ENCODE measurements at places on chromosomes 12 and 14. TPM values are rescaled to one million over a fixed set of nuclear protein-coding genes. Genes with fewer than 3 reads are reported as not detected.

GRCh38 chr14:52442166-52442565 lies 110.1 kb downstream of the TXNDC16 start:
- no peak for DNase-seq

GRCh38 chr14:46306267-46306666 lies 345.3 kb downstream of the RPL10L start:
- DNase-seq = no peak

GRCh38 chr12:15699886-15700285 lies 89.3 kb downstream of the EPS8 start:
- no peak for DNase-seq

GRCh38 chr14:101823511-101824120 lies 62.1 kb downstream of the PPP2R5C start:
- no peak for DNase-seq

GRCh38 chr12:42278128-42278510 lies 40.1 kb upstream of the YAF2 start:
- no peak for DNase-seq

- no peak for DNase-seq
Measured at GRCh38 chr12:45907955-45908354, 82.4 kb downstream of the SCAF11 start.

GRCh38 chr12:48160046-48160445 lies 2.7 kb upstream of the ASB8 start:
- no peak for DNase-seq

GRCh38 chr14:51370758-51371386 lies 130.8 kb downstream of the TMX1 start:
- peak; percentile 8 for DNase-seq

DNA sequence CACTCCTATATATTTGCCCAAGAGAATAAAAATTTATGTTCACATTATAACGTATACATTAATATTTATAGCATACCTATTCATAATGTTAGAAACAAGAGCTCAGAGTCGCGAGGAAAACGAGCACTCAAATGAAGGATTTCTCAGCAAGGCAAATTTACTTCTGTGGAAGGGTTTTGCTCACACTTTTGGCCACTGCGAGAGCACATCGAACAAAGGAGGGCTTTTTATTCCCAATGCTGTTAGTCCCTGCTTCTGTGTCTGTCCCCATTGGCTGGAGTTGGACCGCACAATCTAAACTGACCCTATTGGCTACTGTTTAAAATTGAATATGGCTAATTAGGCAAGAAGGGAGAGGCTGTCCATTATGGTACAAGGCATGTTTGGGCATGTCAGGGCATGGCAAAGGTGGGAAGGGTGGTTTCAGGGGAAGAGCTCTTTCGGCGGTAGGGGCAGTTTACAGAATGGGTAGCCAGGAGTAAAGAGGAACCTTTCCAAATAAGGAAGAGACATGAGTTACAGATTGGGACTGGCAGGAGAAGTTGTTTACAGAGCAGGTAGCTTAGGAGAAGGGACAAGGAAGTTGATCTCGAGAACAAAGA lies 702.9 kb downstream of the TRHDE start:
- no peak for DNase-seq

GRCh38 chr12:20372326-20373096 lies 4.2 kb downstream of the PDE3A start:
- DNase-seq = no peak

GRCh38 chr14:81868172-81868571 lies 334.5 kb upstream of the SEL1L start:
- DNase-seq = peak; percentile 29

GRCh38 chr12:69578283-69578682 lies 7.0 kb upstream of the CCT2 start:
- DNase-seq = no peak

GRCh38 chr12:132427174-132427768 lies 62.7 kb upstream of the FBRSL1 start:
- no peak for DNase-seq

DNA sequence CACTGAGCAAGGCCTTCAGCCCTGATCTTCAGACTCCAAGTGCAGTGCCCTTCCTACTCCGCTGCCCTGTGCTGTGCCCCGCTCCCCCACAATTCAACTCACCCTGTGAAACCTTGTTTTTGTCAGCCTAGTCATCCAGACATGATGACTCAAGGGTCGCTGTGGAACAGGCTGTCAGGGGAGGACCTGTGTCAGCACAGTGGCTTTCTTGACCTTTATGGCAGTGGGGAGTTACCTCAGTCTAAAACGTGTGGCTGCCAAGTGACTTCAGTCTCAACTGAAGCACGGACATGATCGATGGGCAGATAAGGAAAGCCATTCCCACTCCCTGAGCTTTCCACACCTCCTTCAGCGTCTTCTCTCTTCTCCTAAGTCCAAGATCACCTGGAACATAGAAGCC lies 16.3 kb upstream of the FLVCR2 start:
- no peak for DNase-seq

DNA sequence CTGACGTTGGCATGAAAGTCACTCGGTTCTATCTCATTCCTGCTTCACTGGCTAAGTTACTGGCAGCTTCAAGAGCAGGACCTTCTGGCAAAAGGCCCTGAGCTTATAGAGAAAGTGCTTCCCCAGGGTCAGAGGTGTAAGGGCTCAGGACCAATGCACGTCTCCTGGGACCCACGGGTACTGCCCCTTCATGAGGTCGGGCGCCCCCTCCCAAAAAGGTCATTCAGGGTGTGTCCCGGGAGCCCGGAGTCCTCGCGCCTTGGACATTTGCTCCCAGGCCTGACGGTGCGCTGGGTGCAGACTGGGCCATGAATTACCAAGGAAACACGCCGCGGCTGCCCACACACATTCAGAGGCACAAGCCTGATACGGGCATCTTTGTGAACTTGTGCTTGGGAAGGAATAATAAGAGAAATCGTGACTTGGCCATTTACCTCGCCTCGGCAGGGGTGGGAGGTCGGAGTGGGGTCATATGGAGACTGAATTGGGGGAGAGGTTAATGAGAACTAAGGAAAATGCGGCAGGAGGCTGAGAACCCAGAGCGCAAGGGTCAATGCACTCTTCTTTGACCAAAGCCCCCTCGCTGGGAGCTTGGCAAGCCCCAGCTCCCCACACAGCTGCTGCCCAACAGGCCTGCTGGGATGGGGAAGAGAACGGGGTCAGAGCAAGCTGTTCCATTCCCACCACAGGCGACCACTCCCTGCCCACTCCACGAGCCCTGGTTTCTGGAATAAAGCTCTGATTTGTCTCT lies 15.7 kb upstream of the SLC6A12 start:
- no peak for DNase-seq

- peak; percentile 17 for DNase-seq
Measured at GRCh38 chr12:30882706-30883105, 43.8 kb upstream of the TSPAN11 start.

GRCh38 chr12:96354326-96354725 lies 45.9 kb downstream of the CDK17 start:
- DNase-seq = no peak

DNA sequence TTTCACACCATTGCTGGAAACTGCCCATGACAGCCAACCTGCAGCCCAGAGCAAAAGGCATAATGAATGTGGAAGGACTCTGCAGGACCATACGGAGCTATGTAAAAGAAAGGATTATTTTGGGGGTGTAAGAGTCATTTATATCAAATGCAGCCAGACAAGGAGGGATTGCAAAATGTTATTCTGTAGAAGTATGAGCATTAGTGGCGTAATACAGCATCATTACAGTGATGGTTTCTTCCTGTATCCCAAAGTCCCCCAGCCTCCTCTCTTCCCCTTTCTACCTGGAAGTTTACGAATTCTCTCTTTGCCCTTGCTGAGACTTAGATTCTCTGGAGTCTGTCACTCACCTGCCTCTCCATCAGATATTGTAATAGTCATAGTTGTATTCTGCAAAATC lies 89.9 kb downstream of the BORCS5 start:
- no peak for DNase-seq

GRCh38 chr14:39426605-39427004 lies 5.6 kb downstream of the FBXO33 start:
- peak; percentile 51 for DNase-seq

DNA sequence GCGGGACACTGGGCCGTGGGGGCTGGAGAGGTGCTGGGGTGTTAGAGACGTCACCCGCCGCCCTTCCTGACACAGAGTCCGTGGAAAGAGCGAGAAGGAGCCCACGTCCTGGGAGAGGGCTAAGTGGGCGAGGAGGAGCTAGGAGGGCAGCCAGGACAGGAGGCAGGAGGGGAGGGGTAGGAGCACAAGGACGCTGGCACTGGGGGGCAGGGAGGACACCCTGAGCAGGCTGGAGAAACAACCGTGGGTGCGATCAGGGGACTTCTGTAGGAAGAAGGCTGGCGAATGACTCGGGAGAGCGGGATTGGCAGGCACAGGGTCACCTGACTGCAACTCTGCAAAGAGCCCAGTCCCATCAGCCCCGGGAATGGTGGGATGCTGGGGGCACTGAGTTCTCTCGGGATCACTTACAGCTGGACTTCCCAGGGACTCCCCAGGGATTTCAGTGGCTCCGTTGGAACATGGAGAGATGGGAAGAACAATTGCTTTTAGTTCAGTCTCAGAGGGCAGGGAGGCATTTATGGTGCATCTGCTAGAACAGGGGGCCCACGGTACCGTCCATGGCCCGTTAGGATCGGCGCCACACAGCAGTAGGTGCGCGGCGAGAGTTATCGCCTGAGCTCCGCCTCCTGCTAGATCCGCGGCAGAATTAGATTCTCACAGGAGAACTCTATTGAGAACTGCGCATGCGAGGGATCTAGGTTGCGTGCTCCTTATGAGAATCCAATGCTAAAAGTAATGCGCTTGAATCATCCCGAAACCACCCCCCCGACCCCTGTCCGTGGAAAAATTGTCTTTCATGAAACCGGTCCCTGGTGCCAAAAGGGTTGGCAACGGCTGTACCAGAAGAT lies 24.3 kb downstream of the UBR7 start:
- DNase-seq = peak; percentile 34

DNA sequence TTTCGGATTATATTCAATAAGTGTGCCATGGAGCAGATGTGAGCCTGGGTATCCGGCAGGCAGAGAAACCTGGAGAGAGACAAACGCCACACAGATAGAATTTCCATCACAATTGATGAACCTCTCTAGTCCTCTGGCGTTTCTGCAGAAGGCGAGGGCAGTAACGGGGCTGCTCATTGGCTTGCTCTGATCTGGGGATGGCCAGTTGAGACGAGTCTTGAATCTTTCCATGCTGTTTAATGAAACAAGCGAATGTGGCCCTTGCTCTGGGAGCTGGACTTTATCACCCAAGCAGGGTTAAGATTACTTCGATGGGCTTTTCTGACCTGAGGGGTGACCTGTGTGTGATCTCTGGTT lies 42.4 kb upstream of the CLMN start:
- no peak for DNase-seq

- DNase-seq = no peak
Measured at GRCh38 chr12:27237790-27238771, 6.0 kb upstream of the STK38L start.

DNA sequence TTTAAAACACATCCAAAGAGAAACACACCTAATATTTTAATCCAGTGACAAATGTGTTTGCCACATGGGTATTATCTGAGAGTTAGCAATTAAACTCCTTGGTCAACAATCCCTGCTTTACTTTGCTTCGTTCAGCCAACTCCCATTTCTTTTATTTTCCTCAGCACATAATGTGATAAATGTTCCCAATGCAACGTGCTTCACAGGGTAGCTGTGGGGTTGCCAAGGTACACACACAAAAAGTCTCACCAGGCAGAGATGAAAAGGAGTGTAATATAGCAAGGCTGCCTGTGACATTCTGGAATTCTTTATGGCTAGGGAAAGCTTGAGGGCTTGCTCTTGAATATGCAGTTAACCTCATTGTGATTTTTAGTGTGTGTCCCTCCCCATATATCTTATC lies 208.0 kb upstream of the DIO2 start:
- no peak for DNase-seq

GRCh38 chr14:99065551-99065950 lies 206.4 kb downstream of the BCL11B start:
- peak; percentile 17 for DNase-seq

DNA sequence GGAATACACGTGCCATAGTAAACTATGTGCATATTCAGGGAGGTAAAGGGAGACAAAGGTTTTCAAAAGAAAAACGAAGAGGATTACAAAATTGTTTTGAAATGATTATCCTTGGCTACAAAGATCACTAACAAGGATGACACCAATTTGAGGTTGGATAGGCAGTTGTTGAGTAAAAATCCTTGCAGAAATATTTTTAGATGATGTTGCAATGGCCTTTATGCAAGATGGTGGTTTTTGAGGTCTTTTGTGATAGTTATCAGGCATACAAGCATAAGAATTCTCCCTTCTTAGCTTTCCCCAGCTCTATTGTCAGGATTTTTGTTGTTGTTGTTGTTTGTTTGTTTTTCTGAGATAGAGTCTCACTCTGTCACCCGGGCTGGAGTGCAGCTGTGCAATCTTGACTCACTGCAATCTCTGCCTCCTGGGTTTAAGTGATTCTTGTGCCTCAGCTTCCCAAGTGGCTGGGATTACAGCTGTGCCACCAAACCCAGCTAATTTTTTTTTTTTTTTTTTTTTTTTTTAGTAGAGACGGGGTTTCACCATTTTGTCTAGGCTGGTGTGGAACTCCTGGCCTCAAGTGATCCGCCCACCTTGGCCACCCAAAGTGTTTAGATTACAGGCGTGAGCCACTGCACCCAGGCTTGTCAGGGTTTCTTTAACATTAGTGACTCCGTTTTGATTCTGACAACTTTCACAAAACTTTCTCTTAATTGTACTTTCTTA lies 7.8 kb downstream of the RNASE1 start:
- DNase-seq = no peak

DNA sequence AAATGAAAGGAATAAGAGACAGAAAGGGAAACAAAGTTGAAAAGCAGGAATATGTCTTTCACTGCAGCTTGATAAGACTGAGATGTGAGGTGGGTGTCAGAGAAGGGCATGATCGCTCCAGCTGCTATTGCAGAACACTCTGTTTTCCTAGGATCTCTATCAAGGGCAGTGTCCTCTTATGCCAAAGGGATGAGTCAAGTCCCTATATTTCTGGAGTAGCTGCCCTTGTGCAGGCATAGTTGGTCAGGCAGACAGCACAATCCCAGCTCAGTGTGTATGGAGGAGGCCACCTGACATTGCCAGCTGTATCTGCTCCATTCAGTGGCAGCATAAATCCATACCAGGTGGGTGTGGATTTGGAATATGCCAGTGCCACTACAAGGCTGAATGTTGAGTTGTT lies 101.6 kb downstream of the DAD1 start:
- DNase-seq = no peak

GRCh38 chr12:40336573-40337199 lies 111.9 kb downstream of the LRRK2 start:
- peak; percentile 54 for DNase-seq

GRCh38 chr12:77299910-77300669 lies 234.7 kb upstream of the E2F7 start:
- DNase-seq = peak; percentile 66

Gene LRRIQ1
- 0.95 TPM for total RNA-seq

Gene FAM181A
- not detected for total RNA-seq

Gene EFS
- total RNA-seq = not detected

Gene TMEM179
- total RNA-seq = 0.32 TPM

Gene DLST
- total RNA-seq = 51.6 TPM

Gene MGAT4C
- 0.08 TPM for total RNA-seq

Gene CLEC9A
- total RNA-seq = not detected

Gene KIF21A
- 20.2 TPM for total RNA-seq

Gene TMEM30B
- total RNA-seq = not detected

Gene CLEC1A
- not detected for total RNA-seq

Gene ESYT1
- 90.9 TPM for total RNA-seq

Gene DENND5B
- total RNA-seq = 14.8 TPM

Gene PRH2
- 0.26 TPM for total RNA-seq

Gene CRACR2A
- total RNA-seq = 12.6 TPM

Gene FSCB
- not detected for total RNA-seq
